ENCODE measurements at places on chromosomes 13 and 19.

DNA sequence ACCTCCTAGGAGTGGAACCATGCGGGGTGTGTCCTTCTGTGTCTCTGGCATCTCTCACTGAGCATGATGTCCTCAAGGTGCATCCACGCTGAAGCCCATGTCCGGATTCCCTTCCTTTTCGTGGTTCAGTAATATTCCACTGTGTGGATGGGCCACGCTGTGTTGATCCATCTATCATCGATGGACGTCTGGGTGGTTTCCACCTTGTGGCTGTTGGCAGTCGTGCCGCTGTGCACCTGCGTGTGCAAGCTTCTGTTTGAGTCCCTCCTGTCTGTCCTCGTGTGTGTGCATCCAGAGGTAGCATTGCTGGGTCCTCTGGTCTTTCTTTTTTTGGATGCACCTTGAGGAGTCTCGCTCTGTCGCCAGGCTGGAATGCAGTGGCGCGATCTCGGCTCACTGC, 11.2 kb upstream of the GNA15 start:
- DNase-seq, result no peak

- DNase-seq, result no peak
These were observed 438.7 kb upstream of the ARGLU1 start for GRCh38 chr13:107006661-107007060.

DNA sequence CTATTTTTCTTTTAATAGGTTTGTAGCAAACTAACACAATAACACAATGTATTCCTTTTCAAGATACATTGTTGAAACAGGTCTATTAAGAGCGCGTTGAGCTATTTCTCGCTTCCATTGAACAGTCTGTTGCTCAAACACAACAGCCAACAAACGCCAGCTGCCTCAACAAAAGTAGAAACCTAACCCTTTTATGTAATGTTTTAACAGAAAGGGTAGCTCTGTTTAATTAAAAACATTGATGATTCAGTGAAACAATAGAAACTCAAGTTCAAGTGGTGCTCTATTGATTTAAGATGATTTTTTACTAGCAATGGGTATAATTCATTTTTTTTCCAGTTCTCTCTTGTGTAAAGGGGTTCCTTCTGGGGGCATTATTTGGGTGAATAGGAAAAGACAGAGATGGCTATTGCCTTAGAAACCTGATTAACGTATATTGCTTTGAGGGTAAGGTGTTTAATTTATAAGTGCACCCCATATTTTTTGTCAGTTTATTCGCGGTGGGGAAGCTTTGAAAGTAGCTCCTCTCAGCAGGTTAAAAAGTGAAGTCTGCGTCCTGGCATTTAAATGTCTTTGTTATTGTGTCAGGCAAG, 14.9 kb downstream of the ZIC2 start:
- no peak for DNase-seq

GRCh38 chr13:21259571-21260455, 83.4 kb downstream of the MRPL57 start:
- no peak for DNase-seq

DNA sequence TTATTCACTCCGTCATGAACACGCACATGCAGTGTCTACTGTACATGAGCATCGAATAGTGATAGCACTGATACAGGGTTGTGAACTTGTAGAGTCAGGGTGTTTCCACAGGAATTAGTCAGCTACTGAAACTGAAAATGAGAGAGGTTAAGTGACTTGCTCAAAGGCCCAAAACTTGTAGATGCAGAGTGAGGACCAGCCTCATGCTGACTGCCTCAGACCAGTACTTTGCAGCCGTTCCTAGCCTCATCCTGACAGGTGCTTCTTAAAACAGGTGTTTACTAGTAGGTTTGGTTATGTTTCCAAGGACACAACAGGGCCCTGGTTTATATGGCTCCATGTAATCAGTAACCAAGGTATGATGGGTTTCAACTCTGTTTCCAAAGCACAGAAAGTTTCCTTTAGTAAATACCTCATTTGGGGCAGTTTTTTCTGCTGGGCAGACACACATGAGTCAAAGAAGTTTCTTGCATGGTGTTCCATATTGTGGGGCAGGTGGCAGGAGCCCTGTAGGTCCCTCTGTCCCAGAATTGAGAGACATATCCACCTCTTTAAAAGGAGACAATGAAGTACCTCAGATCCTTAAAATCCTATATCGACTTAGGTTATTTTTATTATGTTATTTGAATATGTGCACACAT, 16.0 kb downstream of the FGF9 start:
- no peak for DNase-seq

GRCh38 chr19:32651729-32652140, 23.2 kb downstream of the ANKRD27 start:
- no peak for DNase-seq

DNA sequence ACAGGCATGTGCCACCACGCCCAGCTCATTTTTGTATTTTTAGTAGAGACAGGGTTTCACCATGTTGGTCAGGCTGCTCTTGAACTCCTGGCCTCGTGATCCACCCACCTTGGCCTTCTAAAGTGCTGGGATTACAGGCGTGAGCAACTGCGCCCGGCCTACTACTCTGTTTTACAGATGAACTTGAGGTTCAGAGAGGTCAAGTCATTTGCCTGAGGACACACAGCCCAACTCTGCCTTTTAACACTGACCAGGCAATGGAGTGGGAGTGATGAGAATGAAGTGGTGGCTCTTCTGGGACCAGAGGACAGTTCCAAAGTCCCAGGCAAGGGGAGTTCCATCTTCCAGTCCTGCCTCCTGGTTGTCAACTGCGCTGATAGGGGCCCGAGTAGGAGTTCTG, 41.4 kb downstream of the CERS4 start:
- no peak for DNase-seq

GRCh38 chr19:31723101-31723500, 373.9 kb upstream of the TSHZ3 start:
- no peak for DNase-seq

DNA sequence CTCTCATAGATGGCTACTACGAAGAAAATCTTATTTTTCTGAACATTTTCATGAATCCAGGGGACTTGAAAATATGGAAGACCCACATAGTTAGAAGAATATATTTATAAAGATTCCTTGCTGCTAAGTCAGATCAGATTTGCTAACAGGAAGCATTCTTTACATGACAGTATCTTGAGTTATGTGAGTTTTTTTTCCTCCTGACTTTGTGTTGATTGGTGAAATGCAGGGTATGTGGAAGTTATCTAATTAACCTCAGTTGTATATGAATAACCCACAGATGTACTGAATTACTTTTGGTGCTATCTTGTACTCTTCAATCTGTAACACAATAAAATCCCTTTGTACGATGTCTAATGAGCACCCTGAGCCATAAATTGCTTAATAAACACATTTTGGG, 53.8 kb downstream of the ESD start:
- DNase-seq, result no peak

DNA sequence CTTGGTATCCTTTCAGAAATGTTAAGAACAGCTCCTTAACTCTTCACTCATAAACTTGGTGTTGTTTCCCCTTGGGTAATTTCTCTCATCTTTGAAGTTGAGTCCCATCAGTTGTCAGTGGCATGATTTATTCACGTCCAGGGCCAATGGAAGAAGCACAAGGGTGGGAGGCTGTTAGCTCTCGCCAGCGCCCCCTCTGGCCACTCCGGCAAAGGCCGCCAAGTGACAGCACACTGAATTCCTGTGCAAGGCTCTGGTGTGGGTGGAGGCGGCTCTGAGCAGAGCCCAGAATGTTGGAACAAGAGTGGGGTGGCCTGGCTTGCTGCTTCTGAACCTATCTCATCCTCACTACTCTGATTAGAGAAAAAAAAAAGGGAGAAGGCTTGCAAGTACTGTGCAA, 13.1 kb upstream of the MEDAG start:
- DNase-seq, result no peak
